ENCODE measurements at places on chromosomes 11 and 22.

DNA sequence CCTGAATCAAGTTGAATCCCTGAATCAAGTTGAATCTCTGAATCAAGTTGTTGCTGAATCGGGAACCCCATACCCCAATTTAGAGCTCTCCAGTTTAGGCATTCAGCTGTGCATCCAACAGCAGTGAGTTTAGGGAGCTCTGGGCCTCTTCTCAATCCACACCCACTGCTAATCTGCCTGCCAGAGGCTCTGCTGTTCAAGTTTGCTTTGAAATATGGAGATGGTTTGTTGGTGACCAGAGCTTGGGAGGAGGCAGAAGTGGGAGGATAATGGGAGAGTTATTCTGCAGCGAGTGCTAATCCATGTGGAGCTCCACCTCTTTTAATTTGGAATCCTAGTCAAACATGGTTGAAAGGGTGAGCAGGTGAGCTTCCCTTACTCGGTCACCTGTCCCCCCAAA lies 22.4 kb downstream of the EHF start:
- no peak for DNase-seq

- DNase-seq = no peak
Observed at GRCh38 chr22:25554689-25555088, 9.8 kb upstream of the GRK3 start.

DNA sequence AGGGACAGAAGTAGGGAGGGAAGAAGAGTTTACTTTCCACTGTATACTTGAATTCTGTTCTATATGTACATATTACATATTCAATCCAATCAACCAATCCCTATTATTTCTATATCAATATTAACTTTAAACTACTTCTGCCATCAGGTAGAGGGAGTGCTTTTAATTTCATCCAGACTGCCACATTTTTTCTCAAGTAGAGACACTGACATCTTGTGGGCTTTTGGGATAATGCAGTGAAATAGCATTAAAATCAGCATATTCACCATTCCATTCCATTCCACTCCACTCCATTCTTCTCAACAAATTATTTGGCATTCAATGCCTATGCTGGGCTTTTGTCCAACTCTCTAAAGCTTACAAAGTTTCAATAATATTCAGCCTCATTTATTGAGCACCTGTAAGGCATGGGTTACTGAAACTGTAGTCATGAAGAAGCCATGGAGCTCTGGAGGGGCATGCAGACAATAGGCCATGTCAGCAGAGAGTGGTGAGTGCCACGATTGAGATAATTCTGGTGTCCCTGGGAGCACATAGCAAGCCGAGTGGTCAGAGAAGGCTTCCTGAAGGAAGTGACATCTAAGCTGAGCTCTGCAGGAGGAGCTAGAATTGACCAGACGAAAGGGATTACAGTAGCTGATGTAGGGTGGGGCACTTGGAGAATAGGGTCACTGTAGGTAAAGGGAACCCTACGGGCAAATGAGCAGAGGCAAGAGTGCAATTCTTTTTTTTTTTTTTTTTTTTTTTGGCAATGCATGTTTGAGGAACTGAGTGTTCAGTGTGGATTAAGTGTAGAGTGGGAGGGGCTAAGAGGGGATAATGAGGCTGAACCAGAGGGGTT lies 12.8 kb upstream of the CLPB start:
- DNase-seq = no peak

GRCh38 chr11:59264736-59265135 lies 52.0 kb upstream of the MPEG1 start:
- DNase-seq = no peak

DNA sequence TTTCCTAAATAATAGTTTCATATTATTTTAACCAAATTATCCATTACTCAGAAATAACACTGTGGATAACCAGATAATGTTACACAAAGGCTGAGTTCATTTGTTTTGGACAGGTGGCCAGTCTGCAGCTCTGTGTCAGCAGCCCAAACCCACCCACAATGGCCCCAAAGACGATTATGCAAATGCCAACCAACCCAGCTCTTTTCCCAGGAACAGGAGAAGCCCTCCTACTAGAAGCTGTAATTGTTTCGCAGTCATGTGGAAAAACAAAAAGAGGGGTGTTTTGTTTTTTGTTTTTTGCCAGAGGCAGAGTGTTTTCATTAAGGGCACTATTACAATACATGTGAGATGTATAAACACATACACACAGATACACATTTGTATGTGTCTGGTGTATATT lies 102.1 kb downstream of the FCHSD2 start:
- DNase-seq = no peak

- DNase-seq = no peak
Observed at GRCh38 chr11:70470127-70470526, 71.8 kb downstream of the CTTN start.

GRCh38 chr11:61682093-61682732 lies 2.0 kb downstream of the DAGLA start:
- peak; percentile 63 for DNase-seq

DNA sequence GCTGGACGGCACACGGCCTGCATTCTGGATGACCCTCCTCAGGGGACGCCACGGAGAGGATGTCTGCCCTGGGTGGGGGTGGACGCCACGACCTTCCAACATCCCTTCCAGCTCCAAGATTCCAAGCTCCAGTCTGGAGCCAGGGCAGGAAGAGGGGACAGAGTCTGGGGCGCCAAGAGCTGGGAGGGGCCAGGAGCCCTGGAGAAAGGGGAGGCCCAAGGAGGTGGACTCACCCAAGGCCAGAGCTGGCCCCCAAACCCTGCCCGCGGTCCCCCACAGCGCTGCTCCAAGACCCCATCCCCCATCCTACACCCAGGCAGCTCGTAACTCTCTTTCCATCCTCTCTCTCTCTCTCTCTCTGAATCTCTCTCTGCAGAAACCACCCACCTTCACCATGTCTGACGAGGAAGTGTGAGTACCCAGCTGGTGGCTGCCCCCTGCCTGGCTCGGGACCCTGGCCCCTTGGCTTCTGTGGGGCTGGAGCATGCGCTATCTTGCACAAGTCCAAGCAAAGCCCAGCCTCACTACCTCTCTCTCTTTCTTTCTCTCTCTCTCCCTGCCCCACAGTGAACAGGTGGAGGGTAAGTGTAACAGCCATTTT lies 3.1 kb downstream of the TNNT3 start:
- DNase-seq = no peak

DNA sequence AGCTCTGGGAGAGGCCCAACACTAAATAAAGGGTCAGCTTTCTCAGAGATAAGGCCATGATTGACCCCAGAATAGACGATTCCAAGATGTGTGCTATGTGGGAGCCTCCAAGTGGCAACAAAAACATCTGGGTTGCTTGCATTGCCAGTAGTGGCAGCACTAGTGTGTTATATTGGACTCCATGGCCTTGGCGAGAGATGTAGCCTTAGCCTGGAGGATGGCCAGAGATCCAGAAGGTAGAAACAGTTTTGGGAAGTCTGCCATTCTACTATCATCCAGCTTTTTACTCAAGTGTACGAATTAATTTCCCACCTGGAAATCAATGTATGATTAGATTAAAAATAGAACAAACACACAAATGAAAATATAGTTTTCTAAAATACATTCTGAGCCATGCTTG lies 3.0 kb downstream of the OR8D4 start:
- DNase-seq = no peak

DNA sequence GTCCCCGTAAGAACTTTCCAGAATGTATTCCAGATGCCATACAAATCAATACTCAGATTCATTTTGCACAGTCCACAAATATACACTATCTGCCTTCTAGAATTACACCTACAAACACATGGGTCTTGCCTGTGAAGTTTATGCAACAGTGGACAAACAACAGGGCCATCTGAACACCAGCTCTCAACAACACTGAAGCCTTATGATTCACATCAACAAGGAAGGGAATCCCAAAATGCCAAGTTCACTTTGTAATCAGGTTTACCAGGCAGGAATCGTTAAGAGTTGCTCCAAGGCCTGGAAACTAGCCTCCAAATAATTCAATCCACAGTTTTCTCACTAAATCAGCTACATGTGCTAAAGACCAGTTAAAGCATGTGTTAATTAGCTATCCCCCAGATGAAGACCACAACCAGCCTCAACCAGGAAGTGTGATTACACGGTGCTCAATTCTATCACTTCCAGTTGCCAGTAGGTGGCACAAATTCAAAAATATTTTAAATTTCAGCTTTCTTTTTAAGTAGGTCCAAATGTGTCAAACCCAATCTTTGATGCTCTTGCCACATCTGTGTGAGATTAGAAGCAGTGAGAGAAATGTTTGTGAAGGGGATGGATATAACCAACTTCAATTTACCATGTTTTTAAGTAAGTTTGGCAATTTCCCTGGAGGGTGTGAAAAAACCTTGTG lies 139.1 kb upstream of the BDNF start:
- no peak for DNase-seq

- no peak for DNase-seq
Observed at GRCh38 chr11:2929950-2930703, 907 bp upstream of the PHLDA2 start.

DNA sequence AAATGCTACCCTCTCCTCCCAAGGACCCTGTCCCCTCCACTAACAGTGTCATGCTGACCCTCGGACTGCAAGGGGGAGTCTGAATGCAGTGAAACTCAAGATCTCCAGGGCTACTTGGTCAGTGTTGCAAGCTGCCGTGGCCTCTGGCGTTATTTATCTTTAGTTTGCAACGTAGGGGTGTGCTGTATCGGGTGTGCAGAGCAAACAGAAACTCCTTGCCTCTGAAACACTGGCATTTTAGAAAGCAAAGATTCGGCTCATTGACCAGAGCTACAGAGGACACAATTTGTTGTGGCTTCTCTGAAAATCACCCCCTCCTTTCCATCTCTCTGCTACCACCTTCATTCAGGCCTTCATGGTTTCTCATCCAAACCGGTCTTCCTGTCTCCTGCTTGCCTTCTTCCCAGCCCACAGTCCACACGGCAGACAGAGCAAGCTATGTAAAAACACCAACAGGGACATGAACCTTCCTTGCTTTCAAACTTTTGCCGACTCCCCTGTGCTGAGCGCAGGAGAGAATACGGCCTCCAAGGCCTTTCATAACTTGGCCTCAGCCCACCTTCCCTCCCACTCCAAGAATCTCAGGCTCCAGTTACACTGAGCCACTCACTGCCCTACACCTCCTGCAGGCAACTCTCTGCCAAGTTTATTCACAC lies 14.9 kb downstream of the FZD4 start:
- DNase-seq = peak; percentile 55

DNA sequence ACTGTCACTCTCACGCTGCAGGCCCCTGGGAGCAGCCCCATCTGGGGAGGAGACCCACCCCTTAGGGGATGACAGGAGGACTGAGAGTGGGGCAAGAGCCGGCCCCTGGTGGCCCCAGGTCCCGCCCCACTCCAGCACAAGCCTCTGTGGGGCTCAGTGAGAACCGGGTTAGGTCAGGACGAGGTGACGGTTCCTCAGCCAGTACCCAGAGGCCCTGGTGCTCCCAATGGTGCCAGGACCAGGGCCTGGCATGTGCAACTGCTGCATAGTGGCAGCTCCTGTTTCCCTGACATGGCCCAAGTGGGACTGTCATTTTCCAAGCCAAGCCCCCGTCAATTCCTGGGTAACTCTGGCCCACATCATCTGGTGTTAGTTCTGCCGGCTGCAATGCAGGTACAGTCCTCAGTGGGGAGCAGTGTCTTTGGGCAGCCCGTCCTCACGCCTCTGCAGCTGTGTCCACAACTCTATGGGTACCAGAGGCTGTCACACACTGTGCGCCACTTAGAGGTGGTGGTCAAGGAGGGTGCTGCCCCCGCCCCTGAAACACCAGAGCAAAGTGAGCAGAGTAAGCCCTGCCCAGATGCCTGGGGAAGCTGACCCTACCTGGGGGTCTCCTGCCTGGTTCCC lies 15.9 kb downstream of the CHID1 start:
- no peak for DNase-seq

DNA sequence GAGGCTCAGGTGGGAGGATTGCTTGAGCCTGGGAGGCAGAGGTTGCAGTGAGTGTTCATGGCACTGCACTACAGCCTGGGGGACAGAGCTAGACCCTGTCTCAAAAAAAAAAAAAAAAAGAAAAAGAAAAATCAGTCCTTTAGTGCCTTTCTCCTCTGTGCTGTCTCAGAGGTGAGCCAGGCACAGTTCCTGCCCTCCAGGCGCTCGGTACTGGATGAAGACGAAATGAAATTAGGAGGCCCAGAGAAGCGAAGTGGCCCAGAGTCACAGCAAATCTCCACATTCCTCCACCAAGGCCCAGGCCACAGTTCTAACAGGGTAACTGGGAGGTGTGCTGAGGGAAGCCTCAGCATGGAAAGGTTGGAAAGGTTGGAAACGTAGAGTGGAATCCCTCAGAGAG lies 4.9 kb downstream of the PLEKHB1 start:
- DNase-seq = no peak

GRCh38 chr11:77069336-77069968 lies 2.7 kb downstream of the CAPN5 start:
- no peak for DNase-seq

DNA sequence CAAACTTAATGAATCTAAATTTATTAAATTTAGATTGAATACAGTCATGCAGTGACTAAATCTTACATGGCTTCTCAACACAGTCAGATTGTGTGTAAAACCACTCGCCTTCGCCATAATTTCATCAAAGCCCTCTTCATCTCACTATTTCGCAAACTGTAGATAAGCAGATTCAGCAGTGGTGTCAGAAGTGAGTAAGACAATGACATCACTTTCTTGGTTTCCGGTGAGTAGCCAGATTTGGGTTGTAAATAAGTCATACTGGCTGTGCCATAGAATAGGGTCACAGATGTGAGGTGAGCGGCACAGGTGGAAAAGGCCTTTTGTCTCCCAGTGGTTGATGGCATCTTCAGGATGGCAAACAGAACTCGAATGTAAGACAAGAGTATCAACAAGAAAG lies 3.4 kb downstream of the OR10A6 start:
- DNase-seq = no peak

- DNase-seq = no peak
Observed at GRCh38 chr22:45987136-45987861, 10.3 kb upstream of the WNT7B start.

DNA sequence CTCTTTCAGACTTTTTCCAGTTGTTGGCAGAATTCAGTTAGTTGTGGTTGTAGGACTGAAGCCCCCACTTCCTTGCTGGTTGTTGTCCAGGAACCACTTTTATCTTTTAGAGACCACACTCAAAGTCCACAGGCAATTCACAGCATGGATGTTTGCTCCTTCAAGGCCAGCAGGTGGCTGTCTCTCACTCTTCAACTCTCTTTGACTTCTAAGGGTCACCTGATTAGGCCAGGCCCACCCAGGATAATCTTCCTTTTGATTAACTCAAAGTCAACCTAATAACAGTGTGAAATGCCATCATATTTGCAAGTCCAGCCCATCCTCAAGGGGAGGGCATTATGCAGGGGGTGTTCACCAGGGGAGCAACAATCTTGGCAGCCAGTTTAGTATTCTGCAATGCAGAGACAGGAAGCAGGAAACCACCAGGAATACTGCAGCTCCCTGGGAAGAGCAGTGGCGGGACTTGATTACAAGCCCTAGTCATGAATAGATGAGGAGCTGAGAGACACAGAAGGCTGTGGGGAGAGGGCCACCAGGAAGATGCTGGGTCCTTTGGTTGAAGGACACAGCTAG lies 52.4 kb downstream of the LRRC74B start:
- no peak for DNase-seq
